ENCODE measurements at places on chromosomes 5 and 9.

- no peak for DNase-seq
These were observed 102.5 kb downstream of the OTULIN start for GRCh38 chr5:14767053-14767452.

DNA sequence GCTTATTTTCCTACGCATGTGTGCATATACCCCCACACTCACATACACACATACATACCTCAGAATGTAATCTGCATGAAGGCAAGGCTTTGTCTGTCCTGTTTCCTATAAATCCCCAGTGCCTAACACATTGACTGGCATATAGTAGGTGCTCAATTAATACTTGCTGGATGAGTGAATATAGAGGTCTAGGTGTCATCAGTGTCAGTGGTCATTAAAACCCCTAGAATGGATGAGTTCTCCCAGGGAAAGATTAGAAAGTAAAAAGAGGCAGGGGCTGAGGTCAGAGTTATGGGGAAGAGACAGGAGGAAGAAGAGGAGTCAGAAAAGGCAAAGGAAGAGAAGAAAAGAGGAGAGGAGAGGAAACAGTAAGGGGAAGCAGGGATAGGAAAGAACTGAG lies 4.7 kb downstream of the CPLX2 start:
- no peak for DNase-seq

GRCh38 chr5:75828029-75828428 lies 110.8 kb upstream of the POC5 start:
- no peak for DNase-seq

GRCh38 chr9:4741365-4742089 lies 525 bp upstream of the AK3 start:
- peak; percentile 49 for DNase-seq

DNA sequence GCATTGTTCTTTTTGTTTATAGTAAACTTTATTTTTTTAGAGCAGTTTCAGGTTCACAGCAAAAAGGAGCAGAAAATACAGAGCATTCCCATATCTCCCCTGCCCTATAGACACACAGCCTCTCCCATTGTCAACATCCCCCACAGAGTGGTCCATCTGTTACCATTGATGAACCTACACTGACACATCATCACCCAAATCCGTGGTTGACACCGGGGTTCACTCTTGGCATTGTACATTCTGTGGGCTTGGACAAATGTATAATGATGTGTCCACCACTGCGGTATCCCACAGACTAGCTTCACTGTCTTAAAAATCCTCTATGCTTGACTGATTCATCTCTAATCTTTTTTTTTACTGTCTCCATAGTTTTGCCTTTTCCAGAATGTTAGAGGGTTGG lies 120.7 kb upstream of the SPATA31C2 start:
- no peak for DNase-seq

DNA sequence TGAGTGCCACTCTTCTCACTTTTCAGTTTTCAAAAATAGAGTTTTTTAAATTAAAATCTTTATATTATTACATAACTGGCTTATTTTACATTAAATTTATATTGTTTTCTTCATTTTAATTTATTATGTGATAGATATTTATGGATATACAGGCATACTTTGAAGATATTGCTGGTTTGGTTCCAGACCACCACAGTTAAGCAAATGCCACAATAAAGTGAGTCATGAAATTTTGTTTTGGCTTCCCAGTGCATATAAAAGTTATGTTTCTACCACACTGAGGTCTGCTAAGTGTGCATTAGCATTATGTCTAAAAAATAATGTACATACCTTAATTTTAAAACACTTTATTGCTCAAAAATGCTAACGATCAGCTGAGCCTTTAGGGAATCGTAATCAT lies 47.4 kb downstream of the NDUFS4 start:
- no peak for DNase-seq

DNA sequence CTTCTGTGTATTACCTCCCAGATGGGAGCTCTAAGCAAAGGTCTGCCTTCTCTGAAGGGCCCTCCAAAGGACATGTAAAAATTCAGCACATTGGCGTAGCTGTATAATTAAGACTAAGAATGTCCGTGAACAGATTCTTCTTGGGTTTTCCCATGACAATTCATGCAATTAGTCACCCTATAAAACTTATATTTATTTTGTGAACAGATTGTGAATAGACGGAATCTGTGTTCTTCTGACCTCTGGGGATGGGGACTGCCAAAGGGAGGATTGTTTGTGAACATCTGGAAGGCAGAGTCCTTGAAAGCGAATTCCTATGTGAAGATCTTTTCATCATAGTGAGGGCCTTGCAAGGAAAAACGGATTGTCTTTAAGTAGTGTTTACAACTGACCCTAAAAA lies 111.3 kb downstream of the EGFLAM start:
- DNase-seq, result no peak

DNA sequence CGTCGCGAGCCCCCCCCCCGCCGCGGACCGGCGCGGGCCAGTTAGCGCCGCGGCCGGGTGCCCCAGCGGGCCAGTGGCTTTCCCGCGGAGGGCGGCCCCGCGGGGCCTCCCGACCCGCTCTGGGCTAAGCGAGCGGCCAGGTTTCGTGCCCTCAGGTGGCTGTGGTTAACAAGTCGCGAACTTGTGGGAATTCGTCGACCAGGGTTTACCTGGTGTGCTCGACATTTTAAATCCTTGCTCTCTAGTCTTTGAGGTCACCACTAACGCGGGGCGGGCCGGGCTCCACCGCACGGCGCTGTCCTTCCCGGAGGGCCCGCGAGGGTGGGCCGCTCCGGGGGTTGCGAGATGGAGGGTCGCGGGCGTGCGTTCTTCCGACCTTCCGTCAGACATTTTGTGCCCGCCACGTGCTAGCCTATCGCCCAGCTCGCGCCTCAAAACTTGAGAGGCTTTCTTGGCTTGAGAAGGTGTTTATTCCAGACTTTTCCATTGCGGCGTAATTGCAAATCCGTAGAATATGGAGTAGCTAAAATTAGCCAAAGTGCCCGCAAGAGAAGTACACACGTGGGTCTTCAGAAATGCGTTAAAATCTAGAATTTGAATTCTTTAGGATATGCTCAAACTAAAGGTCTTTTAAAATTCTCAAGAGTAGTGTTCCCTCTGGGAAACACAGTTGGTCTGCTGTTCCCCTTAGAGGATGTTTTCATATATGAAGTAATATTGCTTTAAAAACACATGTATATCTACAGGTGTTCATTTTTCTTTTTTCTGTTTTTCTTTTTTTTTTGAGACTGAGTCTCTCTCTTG lies 2.1 kb downstream of the ANP32B start:
- DNase-seq, result no peak

DNA sequence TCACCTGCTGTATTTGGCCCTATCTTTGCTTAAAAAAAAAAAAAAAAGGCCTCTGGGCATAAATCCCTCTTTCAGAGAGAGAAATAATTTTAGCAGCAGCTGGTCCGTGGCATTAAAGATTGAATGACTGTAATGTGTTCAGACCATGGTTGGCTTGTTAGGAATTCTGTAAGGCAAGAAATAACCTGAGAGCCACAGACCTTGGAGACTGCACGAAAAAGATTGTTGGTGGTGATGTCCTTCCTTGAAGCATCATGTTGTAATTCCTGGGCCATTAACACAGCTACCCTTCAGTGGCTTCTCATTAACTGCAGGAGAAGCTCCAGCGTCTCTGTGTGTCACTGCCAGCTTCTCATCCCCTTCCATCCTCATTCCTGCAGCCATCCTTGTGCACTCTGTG lies 79.0 kb downstream of the SGCD start:
- no peak for DNase-seq

DNA sequence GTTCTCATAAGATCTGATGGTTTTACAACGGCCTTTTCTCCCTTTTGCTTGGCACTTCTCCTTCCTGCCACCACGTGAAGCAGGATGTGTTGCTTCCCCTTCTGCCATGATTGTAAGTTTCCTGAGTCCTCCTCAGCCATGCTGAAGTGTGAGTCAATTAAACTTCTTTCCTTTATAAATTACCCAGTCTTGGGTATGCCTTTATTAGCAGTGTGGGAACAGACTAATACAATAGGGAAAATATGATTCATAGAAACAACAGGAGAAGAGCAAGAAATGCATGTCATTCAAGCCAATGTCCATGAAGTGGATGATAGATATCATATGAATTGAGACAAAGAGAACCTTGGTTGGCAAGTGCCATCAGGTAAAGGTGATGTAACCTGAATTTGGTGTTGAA lies 128.3 kb upstream of the HAPLN1 start:
- no peak for DNase-seq

- DNase-seq, result no peak
These were observed 9.5 kb upstream of the QRFP start for GRCh38 chr9:130905902-130906734.

DNA sequence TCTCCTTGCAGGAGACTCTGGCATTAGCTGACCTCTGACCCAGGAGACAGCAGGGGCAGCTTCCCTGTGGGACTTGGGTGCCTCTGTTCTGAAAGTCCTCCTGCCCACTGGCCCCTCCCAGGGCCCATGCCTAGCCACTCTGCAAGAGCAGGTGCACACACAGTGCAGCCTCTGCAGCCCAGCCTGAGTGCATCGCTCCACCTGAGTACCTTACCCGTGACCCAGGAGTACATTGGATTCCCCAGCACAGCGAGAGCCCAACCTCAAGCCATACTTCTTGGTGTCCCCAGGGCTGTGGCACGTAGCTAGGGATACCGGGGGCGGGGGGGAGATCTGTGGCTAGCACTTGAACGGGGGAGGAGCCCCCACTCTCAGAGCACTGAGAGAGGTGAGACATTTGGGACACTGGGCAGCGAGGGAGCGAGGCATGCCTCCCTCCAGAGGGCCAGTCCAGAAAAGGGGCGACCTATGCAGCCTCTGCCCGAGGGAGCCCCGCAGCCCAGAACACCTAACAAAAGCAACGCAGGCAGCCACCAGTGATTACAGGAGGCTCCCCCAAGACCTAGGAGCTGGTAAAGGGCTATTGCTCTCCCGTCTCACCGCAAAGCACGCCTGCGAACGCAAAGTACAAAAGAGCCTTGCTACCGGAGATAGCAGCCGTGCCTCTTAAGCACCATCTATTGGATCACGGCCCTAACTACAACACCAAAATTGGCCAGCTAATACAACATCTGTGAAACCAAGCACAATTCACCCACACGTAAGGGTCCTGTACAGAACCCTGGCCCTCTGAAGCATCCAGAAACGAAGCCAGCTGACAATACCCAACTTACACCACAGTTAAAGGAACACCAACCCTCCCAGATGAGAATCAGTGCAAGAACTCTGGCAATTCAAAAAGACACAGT lies 826 bp upstream of the PRDM9 start:
- DNase-seq, result no peak

DNA sequence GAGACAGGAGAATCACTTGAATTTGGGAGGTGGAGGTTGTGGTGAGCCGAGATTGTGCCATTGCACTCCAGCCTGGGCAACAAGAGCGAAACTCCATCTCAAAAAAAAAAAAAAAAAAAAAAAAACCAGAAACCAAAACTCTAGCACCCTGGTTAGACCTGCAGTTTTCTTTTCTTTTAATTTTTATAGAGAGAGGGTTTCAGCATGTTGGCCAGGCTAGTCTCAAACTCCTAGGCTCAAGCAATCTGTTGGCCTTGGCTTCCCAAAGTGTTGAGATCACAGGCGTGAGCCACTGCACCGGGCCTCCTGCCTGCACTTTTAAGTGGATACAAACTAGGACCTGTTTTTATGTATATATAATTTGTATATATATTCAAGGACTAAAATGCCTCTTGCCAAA lies 12.9 kb upstream of the MTMR12 start:
- no peak for DNase-seq

- no peak for DNase-seq
These were observed 36.9 kb downstream of the RANBP6 start for GRCh38 chr9:5978523-5978922.

- DNase-seq, result no peak
These were observed 79.5 kb downstream of the RIC1 start for GRCh38 chr9:5708414-5708813.

- no peak for DNase-seq
These were observed 417.7 kb upstream of the PTGER4 start for GRCh38 chr5:40261984-40262383.

- DNase-seq, result no peak
These were observed 44.9 kb upstream of the SLC12A2 start for GRCh38 chr5:128038643-128039042.

DNA sequence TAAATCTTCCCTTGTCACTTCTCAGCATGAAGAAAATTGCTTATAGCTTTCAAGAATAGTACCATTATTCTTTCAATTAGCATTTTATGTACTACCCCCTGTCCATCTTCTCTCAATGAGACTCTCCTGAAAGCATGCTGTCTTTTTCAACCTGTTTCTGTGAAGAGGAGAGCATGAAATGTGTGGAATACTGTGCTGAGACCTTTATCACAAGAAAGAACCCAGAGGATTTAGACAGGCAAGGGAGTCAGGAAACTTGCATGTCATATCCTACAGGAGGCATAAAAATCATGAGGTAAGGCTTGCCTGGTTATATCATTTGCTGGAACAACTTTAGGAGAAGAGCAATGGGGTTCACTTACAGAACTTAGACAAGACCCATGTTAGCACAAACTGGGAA lies 56.7 kb upstream of the LPAR1 start:
- no peak for DNase-seq

DNA sequence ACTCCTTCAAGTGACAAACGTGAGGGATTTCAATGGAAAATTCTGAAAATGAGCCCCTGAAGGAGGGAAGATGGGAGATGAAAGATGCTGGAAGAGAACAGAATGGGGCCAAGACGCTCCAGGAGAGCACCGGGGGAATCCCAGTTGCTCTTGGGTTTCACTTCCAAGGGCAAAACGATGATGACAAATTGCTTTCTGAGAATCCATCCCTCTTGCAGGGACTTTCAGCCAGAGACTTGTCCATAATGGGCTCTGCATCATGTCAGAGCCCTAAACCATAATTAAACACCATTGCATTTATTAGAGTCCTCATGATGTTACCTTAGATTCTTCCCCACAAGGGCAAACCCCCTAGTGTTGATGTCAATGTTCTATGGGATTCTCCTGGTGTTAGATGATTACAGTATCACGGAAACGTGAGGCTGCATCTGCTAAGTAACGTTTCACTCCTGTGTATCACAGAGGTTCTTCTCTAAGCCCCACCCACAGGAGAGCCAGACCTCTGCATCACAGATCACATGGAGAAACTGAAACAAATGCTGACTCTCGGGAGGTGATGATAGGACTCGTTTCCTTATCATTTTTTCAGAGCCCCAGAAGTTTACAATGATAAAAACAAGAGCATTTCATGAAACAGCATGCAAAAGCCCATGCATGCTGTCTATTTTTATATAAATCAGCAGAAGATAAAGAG lies 114.4 kb downstream of the TENT4A start:
- no peak for DNase-seq

DNA sequence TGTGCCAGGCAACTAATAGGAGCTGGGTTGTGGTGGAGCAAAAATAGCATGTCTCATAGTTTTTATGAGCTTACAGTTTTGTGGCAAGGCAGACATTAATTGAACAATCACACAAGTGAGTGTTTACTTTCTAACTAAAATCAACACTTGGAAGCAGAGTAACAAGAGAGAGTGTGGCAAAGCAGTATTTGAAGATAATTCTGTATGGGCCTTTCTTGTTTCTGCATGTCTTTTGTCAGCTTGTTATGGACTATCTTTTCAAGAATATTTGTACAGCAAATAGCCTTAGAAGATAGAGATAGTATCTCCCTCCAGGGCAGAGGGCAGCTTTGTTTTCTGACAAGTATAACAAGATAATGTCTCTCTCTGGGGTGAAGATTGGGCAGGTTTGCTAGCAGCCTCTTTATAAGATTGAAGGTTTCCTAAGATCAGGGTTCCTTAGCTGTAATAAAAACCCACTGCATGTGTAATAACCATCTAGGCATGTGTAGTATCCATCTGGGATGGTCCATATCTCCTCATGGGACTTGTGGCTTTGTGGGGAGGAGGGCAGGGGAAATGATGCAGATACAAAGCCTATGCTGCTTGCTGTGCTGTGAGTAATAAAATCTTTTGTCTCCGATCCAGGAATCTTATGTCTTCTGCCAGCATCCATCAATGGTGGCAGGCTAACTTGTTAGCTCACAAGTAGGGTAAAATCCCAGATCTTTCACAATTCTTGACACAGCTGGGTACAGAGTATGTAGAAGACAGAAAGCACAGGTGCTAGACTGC lies 479.9 kb downstream of the KDM4C start:
- no peak for DNase-seq

Measured in liver (tissue), 10 donors.